Activated CD8-positive, alpha-beta memory T cell treated with anti-CD3 and anti-CD28 coated beads for 4 hours (primary cell): ENCODE measurements at places on chromosomes 3 and 15.

DNA sequence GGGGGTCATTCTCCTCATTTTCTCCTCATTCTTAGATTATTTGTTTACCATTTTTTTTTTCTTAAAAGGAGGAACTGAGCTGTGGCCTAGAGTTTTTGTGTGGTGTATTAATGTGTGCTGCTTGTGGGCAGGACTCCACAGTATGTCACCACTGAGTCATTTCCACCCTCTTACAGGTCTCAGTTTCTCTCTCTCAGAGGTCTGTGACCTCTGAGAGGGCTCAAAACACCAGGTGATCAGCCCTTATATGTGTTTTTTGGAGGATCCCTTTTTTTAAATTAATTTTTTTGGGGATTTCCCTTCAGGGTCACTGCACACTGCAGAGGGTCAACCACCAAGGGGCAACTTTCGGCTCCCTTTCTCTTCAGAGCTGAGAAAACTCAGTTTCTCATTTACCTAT, 166.4 kb downstream of the SUCNR1 start:
- no peak for DNase-seq

- DNase-seq: no peak
Observed at GRCh38 chr3:14430053-14430452, 27.6 kb downstream of the SLC6A6 start.

DNA sequence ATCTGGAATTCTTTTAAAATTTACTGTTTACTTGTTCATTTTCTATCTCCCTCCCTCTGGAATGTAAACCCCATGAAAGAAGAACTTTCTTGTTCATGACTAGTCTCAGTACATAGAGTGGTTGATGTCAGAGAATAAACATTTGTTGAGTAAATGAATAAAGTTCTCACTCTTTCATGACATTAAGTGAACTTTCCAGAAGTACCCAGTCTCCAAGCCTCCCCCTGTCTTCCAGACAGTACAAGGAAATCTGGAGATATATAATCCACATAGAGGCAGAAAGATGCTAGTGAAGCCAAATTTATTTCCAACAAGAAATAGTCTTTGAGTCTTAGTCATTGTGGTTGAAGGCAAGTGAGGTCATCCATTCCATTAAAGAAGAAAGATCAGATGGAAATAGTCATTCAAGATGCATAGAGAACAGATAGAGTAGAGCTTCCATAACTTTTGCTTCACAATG, 71.5 kb upstream of the GALNT15 start:
- DNase-seq: no peak

GRCh38 chr3:25495304-25495703, 67.2 kb downstream of the RARB start:
- DNase-seq: no peak

- no peak for DNase-seq
Observed at GRCh38 chr15:28178290-28178689, 79.2 kb upstream of the OCA2 start.

DNA sequence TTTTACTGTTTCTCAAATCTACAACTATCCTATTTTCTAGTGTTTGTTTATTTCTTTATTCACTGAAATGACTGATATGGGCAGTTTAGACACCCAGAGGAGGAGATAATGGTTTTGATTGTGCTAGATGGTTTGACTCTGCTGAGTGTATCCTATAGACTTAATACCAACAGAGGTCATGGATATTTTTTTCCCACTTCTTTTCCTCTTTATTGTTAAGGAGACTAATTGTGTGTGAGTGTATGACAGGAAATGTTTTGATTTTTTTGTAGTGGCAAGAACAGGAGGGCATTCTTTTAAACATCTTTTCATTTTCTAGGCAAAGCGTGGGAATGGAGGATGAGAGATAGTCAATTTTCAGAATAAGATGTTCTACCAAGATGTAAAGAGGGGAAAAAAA, 223.5 kb downstream of the CHST2 start:
- no peak for DNase-seq
